ENCODE measurements at places on chromosomes 12 and 14.
A peak's percentile ranks its signal among the peaks of the same experiment; 100 is the strongest.

DNA sequence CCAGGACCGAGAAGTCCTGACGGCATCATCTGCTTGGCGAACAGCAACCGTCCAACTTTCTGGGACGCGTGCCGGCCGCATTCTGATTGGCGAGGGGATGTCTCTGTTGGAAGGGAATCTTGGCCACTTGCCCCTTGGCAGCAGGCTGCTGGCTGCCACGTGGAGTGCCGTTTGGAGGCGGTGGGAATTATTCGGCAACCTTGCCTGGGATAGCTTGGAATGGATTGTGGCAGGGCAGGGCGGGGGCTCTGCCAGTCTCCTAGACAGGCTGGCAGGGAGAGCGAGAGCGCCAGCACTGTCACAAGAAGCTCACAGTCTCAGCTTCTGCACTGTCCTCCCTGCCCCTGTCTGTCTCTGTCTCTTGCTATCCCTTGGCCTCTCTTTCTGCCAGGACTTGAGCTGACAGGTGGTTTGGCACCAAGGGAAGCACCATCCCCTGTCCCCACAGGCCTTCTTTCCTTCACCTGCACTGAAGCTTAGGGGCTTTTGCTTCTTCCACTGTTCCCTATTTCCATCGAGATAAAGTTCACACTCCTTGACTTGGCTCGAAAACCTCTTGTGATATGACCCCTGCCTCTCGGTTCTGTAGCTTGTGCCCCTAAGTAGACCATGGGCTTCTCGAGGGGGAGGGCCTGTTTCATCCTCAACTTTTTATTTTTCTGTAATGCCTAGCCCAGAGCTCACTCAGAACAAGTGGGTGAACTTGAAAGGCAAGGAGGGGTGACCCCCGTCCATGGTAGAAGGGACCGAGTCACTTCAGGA, 201.9 kb downstream of the PHETA1 start:
- no peak for DNase-seq

DNA sequence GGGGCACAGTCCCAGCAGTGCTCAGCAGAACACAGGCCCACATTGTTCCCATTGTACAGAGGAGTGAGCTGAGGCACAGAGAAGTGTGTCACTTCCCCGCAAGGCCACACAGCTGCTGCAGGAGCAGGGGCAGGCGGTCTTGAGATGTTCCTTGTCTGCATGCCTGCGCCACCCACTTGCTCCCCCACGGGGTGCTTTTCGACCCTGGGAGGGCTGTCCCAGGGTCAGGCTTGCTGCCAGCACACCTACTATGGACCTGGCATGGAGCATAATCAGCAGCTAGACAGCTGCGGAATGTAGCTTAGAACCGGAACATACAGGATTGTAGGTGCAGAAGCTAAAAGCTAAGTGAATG, 7.8 kb upstream of the EP400 start:
- no peak for DNase-seq

DNA sequence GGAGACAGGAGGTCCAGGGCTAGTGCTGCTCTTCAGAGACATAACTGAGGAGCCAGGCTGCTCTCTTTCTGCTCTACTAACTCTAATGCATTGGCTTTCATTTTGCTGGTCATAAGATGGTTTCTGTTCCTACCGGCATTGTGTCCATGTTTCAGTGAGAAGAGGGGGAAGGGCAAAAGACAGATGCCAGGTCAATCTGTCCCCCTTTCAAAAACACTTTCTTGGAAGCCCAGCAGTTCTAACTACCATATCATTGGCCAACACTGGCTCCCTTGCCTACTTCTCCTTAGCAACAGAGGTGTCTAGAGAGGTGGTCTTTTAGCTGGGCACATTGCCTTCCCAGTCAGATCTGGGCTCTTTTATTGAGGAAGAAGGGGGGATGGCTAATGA, 63.9 kb downstream of the TGFB3 start:
- DNase-seq, result no peak

DNA sequence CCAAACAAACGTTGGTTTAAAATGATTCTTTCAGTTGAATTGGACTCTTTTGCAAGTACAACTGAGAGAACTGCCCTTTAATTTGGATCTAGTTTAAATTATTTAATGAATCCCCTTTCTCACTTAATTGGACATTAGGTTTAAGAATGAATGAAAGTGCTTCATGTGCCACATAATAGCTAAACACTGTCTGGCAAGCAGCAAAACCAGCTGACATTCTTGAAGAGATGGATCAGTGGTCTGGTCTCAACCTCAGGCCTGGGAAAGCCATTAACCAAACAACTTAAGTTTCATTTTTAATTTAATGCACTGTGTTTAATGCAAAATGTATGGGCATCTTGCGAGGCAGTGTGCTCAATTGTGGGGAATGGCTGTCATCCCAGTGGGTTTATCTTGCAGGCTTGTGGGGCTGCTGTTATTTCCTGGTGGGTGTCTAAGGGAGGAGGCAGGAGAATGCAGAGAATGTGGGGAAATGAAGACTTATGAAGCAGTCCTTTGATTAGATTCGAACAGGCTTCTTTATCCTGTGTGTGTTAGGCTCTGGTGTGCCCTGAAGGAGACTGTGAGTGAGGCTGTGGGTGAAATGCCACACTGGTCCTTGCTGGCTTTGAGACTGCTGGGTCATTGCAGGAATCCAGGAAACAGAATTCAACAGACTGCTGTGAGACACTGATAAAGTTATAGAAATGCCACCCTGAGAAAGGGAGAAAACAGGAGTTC, 144.1 kb upstream of the PELI2 start:
- DNase-seq, result peak; percentile 11

DNA sequence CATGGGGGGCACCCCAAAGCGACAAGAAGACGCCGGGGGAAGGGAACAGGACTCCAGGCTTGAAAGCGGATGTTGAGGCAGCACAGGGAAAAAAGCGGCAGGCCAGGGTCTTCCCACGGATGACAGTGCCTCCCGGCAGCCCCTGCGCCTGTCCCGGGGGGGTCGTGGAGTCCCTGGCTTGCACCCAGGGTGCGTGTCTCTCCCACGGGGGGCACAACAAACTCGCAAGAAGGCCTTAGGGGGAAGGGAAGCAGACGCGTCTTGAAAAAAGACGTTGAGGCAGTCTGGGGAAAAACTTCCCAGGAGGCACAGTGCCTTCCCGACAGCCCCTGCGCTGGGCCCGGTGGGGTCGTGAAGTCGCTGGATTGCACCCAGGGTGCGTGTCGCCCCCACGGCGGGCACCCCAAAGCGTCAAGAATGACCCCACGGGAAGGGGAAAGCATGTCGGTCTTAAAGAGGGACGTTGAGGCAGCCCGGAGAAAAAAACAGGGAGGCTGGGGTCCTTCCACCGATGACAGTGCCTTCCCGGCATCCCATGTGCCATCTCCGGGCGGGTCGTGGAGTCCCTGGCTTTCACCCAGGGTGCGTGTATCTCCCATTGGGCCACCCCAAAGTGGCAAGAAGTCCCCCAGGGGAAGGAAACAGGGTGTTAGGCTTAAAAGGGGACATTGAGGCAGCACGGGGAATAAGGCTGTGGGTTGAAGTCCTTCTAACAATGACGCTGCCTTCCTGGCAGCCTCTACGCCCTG, 159.9 kb upstream of the ALG10B start:
- no peak for DNase-seq

- no peak for DNase-seq
These were observed 112.9 kb downstream of the DAAM1 start for GRCh38 chr14:59301354-59301753.

- no peak for DNase-seq
These were observed 1362.8 kb upstream of the SEL1L start for GRCh38 chr14:82896476-82896875.

- DNase-seq, result no peak
These were observed 2.3 kb upstream of the NAA30 start for GRCh38 chr14:57388067-57388466.

GRCh38 chr14:43687921-43688320, 819.2 kb downstream of the FSCB start:
- DNase-seq, result no peak

DNA sequence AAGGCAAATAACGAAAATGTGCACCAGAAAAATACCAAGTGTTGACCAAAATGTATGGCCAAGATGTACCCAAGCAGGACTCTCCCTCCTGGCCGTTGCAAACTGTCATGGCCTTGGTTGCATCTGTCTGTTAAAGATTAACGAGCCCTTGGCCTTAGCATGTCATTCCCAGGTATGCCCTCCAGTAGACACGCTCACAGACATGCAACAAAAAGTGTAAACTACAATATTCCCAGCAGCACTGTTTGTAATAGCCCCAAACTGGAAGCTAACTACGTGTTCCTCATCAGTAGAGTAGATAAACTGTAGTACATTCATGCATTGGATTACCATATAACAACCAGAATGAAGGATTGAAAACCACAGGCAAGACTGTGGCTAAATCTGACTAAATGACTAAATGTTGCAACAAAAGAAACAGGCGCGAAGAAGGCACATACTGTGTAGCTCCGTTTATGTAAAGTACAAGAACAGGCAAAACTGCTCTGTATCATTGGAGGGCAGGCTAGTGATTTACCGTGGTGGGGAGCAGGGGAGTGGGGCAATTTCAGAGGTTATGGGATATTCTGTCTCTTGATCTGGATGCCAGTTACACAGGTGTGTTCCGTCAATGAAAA, 232.8 kb upstream of the DIO3 start:
- no peak for DNase-seq

DNA sequence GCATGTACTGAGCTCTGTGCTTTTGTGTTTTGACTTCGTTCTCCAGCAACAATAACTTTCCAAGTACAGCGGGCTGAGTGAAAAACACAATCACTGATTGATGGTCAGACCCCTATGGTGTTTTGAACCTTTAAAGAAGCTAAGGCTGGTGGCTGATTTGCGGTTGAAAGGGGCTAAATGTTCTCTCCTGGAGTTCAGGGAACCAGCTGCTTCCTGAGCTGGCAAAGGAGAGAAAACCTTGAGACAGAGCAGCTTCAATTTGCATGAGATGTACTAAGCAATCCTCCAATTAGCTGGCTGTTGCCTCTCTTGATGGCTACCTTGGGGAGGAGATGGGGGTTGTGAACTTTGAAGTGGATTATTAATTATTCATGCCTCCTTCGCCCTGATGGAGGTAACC, 546.7 kb upstream of the SEL1L start:
- DNase-seq, result no peak

GRCh38 chr14:101875727-101876554, 88.4 kb upstream of the DYNC1H1 start:
- no peak for DNase-seq

- no peak for DNase-seq
These were observed 196.9 kb downstream of the CPNE8 start for GRCh38 chr12:38708466-38708865.

DNA sequence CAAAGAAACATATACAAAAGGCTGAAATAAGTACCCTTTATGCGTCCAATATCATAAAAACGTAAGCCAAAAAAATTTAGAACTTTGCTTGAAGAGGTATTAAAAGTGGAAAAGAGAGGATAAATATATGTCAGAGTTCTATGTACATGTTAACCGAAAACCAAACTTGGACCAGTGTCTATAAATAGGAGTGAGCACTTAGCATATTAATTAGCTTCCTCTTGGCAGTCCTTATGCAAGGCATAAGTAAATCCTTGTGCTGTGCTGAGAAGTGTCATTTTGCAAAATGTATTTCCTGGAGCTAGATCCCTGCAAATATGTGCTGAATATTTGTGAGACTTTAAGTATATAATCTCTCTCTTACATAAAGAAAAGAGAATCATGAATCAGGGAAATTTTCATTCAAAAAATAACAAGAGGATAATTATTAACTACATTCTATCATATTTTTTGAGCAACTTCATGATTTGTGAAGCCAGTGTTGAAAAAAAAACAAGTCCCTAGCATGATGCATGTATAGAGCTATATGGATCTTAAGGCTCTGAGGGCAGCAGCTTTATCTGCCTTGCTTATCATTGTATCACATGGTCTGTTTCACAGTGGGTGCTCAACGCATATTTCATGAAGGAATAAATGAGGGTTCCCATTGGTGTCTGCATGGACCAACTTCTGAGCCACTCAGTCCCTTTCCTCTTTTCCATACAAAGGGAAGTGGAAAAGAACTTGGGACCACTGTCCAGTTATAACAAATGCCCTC, 326.1 kb downstream of the PDZRN4 start:
- DNase-seq, result no peak

DNA sequence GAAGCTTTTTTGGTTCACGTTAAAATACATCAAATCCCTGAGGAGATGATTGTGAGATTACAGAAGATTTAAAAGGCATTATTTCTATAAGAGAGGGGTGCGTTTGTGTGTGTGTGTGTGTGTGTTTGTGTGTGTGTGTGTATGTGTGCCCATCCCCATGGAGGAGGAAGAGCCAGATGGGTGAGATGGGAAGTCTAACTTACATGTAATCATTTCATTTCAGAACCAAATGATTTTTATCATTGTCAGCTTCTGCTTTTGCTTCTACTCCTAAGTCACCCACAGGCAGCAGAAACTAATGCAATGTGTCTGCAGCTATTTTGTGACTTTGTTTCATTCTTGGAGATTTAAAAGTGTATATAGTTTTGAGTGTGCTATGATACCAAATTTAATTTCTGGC, 68.7 kb downstream of the SLC4A8 start:
- no peak for DNase-seq

GRCh38 chr12:82883394-82884355, 197.0 kb downstream of the TMTC2 start:
- no peak for DNase-seq

DNA sequence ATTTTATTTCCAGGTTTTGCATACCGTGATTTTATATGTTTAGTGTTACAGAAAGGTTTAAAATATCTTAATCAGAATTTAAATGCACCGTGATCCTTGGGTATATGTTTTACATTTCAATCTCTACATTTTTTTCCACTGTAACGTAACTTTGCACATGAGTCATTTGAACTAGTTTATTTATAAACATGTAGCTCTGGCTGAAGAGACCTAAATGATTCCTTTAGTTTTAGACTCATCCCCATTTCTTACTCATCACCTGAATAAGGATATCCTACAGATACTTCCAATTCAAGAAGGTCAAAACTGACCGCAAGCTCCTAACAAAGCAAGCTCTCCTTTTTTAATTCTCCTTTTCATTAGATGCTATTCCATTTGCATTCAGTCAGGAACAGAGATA, 42.7 kb upstream of the SLC6A15 start:
- DNase-seq, result no peak

- no peak for DNase-seq
These were observed 3.3 kb downstream of the IL26 start for GRCh38 chr12:68222326-68222725.

- no peak for DNase-seq
These were observed 32.4 kb downstream of the FLVCR2 start for GRCh38 chr14:75610834-75611233.

GRCh38 chr14:74314576-74314975, 11.8 kb upstream of the ABCD4 start:
- no peak for DNase-seq

DNA sequence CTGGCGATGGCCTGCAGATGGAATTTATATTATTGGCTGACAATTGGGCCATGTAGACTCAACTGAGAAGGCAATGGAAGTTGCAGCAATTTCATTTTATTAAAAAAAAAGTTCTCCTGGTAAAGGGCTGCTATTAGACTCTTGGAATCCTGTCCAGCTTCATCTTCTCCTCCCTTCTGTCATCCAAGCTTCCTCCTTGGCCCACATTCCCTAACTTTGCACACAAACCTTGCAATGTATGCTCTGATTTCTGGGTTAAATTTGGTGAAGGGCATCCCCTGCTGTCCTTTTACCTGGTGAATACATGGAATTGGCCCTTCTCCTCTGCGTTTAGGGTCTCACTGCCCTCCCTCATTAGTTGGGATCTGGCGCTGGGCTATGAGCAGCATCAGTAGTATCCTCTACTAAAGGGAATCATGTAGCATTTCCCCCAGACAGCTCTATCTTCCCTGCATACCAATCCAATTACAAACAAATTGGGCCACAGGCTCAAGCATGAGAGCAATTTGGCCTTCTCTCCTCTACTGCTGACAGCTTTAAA, 336.9 kb downstream of the BMP4 start:
- DNase-seq, result no peak

GRCh38 chr12:23611320-23611719, 338.1 kb downstream of the SOX5 start:
- DNase-seq, result no peak

GRCh38 chr12:115322275-115322674, 638.3 kb upstream of the TBX3 start:
- no peak for DNase-seq

All from hematopoietic multipotent progenitor cell treated with erythropoietin and hydrocortisone succinate and interleukin-3 and kit ligand, for 8 days (in vitro differentiated cells).